ENCODE measurements at places on chromosomes 1 and 21.

DNA sequence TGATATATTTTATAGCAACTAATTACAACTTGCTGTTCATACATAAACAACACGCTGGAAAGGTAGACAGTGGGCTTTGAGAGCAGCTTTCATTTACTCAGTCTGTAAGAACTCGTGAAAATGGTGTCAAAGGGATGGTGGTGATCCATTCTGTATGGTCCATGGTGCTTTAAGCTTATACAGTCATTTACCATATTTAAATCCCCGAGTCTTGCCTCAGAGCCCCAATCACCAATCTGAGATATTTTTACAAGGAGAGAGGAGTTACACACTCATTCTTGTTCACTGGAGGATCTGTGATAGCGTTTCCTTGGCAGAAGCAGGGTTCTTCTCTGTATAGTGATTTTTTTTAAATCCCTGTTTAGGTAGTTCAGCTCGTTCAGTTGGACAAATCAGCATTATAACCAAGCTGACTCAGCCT is 694.6 kb downstream of the USP25 start:
- no peak for DNase-seq

GRCh38 chr1:171210355-171210754 is 25.3 kb downstream of the FMO2 start:
- no peak for DNase-seq

DNA sequence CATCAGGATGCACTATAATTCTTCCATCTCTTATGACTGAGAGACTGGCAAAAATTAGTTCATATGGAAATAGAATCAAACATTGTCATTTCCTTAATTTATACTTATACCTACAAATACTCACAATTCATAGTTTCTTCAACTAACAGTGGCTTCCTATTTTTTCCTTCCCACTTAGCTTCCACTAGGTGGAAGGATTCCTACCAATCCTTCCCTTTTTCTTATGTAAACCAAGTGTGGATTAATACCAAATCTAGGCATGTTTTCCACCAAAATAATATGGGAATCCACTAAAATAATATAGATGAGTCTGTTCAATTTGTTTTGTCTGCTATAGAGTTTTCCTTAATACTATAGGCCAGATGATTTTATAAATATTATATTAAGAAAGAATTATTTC is 1537.1 kb downstream of the PLA2G4A start:
- no peak for DNase-seq

- DNase-seq = no peak
Measured at GRCh38 chr1:3251807-3252428, 182.9 kb downstream of the PRDM16 start.

- DNase-seq = no peak
Measured at GRCh38 chr1:60818969-60819701, 263.2 kb upstream of the NFIA start.

- no peak for DNase-seq
Measured at GRCh38 chr1:45952072-45952471, 148.7 kb downstream of the MAST2 start.

DNA sequence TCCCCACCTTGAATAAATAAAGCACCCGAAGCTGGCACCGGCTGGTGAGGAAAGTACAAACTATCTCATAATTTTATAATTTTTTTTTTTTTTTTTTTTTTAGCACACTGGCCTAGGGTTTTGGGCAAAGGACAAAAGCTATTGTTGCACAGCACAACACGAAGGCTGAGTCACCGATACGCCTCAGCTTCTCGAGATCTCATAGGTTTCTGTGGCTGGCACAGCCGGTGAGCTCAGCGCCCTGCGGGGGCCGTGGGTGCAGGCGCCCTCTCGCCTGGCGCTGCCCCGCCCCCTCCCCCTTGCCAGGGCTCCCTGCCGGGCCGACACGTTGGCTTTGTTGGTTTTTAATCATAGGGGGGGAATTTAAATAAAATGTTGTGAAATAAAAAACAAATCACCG is 17.2 kb downstream of the CASZ1 start:
- DNase-seq = no peak

- DNase-seq = no peak
Measured at GRCh38 chr1:60132108-60132507, 58.5 kb upstream of the C1orf87 start.

GRCh38 chr1:25216123-25216522 is 16.2 kb downstream of the SYF2 start:
- no peak for DNase-seq

DNA sequence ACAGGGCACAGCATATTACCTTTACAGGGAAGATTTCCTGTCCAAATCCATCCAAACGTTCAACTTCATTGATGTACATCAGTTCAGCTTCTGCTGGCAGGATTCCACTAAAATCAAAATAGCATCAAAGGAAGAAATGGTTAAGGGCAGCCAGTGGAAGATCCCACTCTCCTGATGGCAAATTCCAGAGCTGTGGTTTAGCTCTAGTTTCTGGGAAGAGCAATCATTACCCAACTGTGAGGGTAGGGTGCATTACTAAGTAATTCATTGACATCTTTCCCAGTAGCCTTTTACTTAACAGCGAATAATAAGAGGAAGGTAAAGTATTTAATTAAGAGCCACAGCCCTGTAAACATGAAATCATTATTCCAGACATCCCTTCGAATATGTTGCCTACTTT is 120.7 kb downstream of the SMYD2 start:
- no peak for DNase-seq

GRCh38 chr1:152125834-152126443 is 10.7 kb upstream of the TCHH start:
- DNase-seq = no peak

DNA sequence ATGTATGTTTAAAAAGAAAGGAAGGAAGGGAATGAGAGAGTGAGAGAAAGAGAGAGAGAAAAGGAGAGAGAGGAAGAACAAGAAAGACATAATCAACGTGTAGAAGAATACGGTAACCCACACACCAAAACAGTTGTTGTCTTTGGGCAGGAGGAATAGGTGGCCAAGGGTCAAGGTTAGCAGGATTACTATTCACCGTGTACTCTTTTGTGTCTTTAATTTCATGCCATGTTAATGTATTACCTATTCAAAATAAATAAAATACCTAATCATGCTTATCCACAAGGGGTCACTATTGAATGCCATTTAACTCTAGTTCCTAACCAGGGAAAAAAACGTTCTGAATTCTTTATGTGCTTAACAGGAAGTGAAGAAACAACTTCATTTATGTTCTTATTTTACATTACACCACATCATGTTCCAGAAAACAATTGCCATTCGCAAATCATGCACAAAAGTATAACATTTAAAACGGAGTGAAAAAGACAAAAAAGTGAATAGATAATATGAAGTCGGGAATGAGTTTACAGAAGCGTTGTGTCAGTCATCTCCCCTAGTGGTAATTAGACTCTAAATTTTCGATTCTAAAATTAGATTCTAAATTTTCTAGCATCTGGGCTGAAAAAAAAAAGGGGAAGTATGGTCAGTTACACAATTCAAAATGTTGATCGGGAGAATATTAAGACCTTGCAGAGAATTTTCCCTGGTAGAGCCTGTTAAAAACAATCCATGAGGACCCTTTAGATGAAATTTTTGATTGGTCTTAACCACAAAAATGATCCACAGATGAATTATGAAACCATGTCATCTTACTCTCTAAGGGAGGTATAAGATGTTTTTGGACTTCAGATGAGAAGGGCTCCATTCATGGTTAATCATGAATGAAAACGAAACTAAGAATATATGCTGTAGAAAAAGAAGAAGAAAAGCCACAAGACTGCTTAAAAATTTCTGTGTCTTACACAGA is 700 bp upstream of the KMO start:
- DNase-seq = no peak

DNA sequence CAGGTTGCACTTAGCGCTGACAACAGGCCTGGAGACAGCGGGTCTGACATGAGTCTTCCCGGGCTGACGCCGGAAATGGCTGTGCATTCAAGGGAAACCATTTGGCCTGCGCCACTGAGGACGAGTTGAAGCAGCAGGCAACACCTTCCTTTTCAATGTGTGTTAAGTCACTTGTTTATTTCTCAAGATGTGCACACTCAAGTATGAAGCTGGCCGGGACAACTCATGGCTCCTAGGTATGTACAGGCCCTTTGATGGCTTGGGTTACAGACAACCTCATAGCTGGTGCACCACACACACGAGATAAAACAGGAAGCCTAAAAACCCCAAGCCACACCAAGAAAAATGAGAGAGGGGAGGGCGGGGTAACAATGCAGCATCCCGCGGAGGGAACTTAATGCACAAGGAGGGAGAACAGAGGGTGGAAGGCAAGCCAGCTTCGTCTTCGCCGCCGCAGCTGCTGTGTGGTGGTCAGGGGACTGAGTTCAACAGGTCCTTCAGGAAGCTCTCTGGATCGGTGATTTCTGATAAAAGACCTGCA is 118.0 kb upstream of the IFFO2 start:
- peak; percentile 56 for DNase-seq

GRCh38 chr1:27418326-27419185 is 26.1 kb downstream of the GPR3 start:
- DNase-seq = peak; percentile 28

GRCh38 chr21:31354604-31355443 is 10.8 kb upstream of the TIAM1 start:
- peak; percentile 75 for DNase-seq

- DNase-seq = no peak
Measured at GRCh38 chr1:15946571-15947381, 29.1 kb downstream of the ZBTB17 start.

DNA sequence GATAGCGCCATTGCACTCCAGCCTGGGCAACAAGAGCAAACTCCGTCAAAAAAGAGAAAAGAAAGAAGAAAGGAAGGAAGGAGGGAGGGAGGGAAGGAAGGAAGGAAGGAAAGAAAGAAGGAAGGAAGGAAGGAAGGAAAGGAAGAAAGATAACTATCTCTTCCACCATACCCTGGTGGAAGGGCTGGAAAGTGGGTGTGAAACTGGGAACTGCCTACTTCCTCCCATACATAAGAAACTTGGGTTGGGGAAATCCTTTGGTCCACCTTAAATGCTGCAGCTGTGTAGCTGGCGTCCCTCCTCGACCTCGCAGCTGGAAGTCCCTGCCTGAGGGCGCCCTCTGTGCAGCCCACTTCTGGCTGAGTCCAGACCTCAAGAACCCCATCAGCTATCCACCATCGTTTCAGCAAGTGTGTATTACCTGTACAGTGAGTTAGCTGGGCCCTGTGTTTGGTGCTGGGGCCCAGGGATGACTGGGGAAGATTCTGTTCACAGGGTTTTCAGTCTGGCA is 4.6 kb upstream of the FAM167B start:
- no peak for DNase-seq

- no peak for DNase-seq
Measured at GRCh38 chr1:205944525-205944924, 1.3 kb upstream of the SLC26A9 start.

DNA sequence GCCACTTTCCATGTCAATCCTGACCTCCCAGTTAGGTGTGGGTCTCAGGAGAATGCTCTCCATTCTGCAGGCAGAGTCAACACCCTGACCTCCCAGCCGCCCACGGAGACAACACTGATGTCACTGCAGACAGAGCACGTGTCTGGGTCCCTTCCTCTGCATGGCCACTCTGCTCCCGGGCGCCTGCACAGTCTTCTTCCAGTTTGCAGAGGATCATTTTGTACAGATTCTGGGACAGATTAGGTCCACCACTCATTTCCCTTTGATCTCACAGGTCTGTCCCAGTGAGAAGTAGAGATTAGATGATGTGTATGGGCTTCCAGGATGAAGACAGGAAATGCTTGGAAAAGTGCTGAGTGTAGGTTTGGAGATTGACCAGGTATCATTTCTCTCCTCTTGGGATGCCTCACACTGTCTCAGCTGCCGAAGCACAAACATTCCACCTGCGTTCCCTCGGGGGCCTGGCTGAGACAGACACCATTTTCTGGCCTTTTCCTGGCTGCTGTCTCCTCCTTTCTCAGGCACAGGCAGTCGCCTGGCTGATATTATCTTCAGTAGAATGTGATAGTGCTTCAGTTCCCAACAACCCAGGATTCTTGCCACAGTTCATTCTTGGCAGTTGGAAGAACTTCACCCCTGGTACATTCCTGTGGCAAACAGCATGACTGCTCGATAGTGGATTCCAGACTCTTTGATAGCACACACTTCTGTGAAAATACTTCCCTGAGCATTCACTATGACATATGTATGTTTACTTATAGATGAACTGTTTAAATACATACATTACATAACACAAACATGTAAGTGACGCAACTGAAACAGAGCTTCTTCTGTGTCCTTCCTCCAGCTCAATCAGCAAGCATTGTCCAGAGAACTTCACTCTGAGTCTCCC is 7.9 kb downstream of the MYBPHL start:
- no peak for DNase-seq

GRCh38 chr1:64923294-64923718 is 43.0 kb downstream of the JAK1 start:
- DNase-seq = peak; percentile 19

- no peak for DNase-seq
Measured at GRCh38 chr1:180633057-180634056, 1.5 kb downstream of the XPR1 start.

DNA sequence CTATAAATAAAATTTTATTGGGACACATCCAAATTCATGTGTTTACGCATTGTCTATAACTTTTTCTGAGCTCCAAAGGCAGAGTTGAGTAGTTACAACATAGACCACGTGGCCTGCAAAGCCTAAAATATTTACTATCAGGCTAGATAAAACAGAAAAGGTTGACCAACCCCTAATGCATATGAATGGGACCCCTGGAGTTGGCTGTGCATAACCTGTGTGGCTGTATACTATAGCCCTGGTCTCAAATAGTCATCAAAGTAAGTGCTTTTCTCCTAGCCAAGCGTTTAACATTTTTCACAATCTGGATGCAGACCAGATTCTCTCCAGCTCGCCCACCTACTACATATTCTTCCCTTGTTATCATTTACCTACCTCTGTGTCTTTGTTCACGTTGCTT is 60.4 kb downstream of the CYYR1 start:
- DNase-seq = no peak

- no peak for DNase-seq
Measured at GRCh38 chr1:155974208-155975115, 3.9 kb downstream of the ARHGEF2 start.

DNA sequence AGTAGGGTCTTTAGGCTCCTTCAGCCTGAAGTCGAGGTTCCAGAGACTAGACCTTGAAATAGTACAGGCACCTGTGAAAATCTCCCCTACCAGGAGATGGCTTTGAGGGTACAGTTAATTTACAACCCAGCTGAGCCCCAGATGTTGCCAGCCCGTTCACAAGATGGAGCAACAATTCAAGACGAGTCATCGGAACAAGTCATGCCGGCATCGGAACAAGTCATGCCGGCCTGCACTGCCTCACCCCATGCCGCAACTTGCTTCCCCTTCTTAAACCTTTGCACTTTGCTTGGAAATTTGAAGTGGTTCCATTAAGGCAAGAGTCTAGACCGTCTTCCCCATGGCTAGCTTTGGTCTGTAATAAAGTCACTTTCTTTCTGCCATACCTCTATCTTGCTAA is 16.0 kb downstream of the HHAT start:
- no peak for DNase-seq

DNA sequence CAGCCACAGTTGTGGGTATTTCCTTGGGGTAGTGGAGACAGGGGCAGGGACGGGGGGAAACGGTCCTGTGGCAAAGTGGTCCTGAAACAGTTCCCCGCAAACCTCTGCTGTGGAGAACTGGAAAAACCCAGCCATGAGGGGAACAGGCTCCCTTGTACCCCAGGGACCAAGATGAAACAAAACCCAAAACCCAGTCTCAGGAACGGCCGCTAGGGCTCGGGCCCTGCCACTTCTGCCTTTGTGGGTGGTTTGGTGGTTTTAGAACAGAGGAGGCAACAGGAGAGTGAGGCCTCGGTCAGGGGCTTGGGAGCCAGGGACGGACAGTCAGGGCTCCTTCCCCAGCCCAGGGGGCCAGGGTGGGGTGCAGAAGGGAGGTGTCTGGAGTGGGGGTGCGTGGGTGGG is 24.8 kb upstream of the EDN2 start:
- no peak for DNase-seq
